ENCODE measurements at places on chromosomes 3 and 15.

GRCh38 chr3:124847051-124847450 lies 40.1 kb downstream of the ITGB5 start:
- DNase-seq, result no peak

GRCh38 chr3:186417791-186418190 lies 55.8 kb upstream of the DGKG start:
- no peak for DNase-seq

GRCh38 chr15:78641102-78641748 lies at the start of gene CHRNB4:
TSS of gene CHRNB4 (minus strand) at chr15:78641210. CDS start at chr15:78641133, 77 bp downstream.
- DNase-seq, result no peak

GRCh38 chr3:12994357-12994606 lies 78.9 kb downstream of the IQSEC1 start:
- DNase-seq, result no peak

GRCh38 chr3:28934126-28934813 lies 346.6 kb upstream of the RBMS3 start:
- DNase-seq, result no peak

Data from activated effector memory CD4-positive, alpha-beta T cell treated with Interleukin-2 at 50 U/mL for 16 hours (primary cell).